ENCODE measurements at places on chromosomes 1 and 21.
A peak's percentile ranks its signal among the peaks of the same experiment; 100 is the strongest.

- DNase-seq: no peak
These were observed 122.3 kb downstream of the TNFSF18 start for GRCh38 chr1:172928412-172928811.

DNA sequence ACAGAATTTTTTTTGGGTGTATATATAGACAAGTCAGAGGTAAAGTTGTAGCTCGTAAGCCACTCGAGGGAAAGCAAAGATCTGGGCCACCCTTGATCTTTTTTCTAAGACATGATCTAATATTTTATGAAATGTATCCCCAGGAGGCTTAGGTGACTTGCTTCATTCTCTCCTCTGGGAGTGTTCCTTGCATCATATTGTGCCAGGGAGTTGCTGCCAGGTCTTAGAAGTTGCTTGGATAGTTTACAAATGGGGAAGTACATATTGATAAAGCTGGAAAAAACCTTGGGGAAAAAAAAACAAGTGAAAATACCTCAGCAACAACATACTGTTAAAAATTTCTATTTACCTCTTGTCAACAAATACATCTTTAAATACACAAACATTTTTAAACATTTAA, 110.9 kb upstream of the CYYR1 start:
- DNase-seq: no peak

GRCh38 chr1:184457500-184457899, 70.7 kb downstream of the C1orf21 start:
- DNase-seq: peak; percentile 19

- no peak for DNase-seq
These were observed 675.0 kb downstream of the KIF26B start for GRCh38 chr1:245829826-245830225.

GRCh38 chr1:1324084-1324523, 356 bp downstream of the INTS11 start:
- no peak for DNase-seq

DNA sequence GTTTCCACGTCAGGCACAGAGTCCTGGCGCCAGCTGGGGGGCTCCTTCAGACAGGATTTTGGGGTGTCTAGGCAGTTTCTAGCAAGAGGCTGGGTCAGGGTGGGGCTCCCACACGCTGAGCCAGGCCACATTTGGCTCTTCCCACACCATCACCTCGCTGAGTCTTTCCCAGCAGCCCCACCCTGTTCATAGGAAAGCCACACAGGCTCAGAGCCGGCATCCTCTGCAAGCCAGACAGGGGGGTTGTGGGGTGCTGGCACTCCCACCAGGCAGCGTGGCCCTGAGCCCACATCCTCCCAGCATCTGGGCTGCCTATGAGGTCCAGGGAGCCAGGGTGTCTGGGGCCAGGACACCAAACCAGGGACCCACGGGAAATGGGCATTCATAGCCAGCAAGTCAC, 2.8 kb upstream of the GPR153 start:
- no peak for DNase-seq

DNA sequence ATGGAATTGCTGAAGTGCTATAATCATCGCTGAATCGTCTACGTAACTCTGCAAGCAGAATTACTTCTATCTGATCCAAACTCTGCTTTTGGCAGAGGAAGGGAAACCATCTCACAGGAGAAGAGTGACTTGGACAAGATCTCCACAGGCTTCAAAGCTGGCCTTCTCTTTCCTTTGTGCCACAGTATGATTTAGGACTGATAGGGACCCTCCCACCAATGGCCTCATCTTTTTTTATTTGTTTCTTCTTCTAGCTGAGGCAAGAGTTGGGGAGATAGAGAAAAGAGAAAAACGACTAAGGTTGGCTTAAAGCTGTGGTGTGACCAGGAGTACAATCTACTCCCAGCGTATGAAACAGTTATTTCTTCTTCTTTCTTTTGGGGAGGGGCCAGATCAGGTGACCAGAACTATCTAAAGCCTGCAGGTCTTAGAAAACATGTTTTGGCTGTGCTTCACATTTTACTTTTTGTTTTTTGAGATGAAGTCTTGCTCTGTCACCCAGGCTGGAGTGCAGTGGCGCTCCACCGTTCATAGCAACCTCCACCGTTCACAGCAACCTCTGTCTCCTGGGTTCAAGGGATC, 35.0 kb downstream of the ZNF496 start:
- no peak for DNase-seq

GRCh38 chr1:44985747-44986359, 542 bp downstream of the EIF2B3 start:
- DNase-seq: no peak

DNA sequence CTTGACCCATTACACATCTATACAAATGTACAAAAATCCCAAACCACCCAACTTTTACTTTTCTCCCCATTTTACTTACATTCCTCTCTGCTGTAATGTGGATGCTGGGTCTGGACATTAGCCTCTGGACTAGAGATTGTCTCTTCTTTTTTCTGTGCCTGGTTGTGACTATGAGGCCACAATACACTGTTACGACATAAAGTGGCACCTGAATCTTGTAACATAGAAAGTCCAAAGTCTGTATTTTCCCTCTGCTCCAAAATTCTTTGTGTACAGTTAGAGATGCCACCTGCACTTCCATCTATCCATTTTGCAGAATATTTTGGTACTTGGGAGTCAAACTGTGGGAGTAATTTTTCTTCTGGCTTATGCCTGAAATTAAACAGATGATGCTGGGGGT, 22.7 kb downstream of the C21orf91 start:
- no peak for DNase-seq

GRCh38 chr1:209634005-209634737, 18.1 kb downstream of the LAMB3 start:
- no peak for DNase-seq

GRCh38 chr1:151846686-151847237, 6.8 kb downstream of the THEM5 start:
- no peak for DNase-seq

DNA sequence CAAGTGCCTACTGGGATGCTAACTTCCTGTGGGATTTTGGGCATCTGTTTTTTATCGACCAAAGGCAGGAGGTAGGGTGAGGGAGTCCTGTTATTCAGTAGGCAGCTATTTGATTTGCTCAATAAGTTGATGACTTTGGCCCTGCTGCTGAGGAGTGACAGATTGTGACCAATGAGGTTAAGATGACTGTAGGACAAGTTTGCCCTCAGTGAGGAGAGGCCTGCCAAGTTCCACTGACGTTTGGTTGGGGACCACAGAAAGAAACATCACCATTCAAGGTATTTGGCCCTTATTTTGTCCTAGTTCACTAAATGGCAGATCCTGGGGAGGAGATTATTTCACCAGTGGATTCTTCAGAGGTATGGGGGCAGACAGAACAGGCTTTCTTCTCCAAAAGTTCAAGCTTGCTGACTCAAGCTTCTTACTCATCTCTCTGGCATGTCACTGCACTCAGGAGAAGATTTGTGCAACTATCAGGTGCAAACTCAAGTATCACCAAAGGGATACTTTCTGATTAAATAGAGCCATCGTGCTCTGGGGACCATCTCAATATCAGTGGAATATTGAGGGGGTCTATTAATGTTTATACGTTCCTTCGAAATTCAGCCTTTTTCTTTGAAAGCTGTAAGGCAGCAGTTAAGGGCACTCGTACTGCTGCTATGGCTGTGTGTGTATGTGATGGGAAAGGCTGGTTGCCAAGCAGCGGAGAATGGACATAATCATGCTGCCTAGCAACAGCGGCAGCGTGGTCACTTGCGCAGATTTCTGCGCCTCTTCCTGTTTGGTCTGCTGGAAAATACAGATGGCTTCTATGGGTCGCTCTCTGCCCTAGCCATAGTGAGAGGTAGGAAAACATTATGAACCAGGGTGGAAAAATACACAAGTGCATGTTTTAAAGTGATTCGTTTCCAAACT, 78.7 kb downstream of the PBX1 start:
- no peak for DNase-seq

GRCh38 chr1:181417915-181418314, 65.4 kb upstream of the CACNA1E start:
- DNase-seq: no peak

DNA sequence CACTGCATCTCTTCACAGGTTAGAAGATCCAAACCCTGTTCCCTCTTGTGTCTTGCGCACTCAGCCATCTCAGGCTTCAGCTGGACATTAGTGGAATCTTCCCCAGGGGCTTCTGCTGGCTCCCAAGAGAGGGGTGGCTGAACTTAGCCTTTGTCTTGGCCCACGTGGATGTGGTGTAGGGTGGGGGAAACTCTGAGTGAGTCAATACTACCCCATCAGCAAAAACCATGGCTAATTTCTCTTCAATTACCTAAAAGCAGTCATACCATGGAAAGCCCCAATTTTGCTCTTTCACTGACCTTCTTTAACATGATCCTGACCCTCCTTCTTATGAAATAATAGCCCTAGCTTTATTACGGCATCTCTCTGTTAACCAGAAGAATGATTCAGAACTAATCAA, 72.5 kb upstream of the RAB3GAP2 start:
- DNase-seq: peak; percentile 4

DNA sequence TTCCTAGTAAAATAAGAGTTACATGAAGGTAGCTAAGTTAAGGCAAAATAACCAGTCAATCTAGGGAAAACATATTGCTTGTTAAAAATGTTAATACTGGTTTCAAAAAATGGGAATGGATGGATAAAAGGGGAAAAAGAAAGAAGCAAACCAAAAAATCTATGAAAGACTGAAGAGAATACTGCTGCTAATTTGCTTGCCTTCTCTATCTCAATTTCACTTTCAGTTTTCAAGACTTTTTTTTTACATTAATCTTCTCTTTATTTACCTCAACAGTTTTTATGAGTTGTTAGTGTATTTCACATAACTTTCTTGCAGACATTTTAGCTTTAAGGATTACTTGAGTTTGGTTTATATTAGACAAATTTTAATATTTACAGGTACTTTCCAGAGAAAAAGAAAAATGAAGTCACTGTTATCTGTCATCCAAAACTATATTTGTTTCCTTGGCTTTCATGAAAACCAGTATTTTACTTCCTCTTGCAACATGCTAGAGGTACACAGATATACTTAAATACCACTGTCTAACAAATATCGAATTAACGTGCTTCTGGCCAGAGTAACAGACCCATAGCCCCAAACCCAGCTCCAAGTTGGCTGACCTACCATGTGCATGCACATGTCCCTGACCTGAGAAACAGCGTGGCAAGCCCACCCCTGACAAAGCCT, 70.7 kb downstream of the COL24A1 start:
- DNase-seq: no peak

GRCh38 chr1:96039910-96040309, 681.7 kb upstream of the PTBP2 start:
- DNase-seq: no peak

GRCh38 chr1:91600431-91601337, 100.0 kb downstream of the CDC7 start:
- DNase-seq: no peak

DNA sequence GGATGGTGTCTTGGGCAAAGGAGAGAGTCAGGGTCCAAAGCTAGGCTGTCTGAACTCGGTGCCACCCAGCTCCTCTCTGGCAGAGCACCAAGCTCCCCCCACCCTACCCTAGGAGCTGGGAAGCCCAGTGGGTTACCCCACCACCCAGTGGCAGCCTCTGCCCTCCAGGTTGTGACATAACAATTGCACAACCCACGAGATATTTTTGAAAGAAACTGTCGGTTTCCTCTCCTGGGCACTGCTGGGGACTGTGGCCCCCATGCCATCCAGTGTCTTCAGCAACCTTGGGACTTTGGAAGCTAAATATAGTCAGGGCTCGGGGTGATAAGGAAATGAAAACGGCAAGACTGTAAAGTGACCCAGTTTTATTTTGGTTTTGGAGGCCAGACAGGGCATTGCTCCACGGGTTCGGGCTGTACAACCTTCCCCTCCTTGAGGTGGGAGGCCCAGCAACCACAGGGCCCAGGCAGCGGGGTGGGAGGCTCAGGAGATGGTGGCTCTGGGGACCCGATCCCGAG, 1.4 kb downstream of the CITED4 start:
- peak; percentile 62 for DNase-seq

DNA sequence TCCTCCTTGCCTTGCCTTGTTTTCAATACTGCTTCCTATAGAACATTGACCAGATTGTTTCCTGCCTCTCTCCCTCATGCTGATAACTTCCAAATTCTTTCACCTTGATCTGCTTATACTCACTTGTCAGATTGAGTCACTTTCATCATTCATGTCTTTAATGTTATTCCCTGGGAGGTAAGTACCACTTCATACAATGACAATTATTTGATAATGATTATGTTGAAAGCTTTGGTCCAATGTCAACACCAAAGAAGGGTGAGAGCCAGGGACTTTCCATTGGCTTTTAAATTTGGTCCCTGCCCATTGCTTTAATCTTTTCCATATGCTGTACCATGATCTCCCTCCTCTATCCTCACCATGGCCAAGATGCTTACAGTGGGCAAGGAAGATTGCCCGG, 137.4 kb downstream of the SYT2 start:
- no peak for DNase-seq

- no peak for DNase-seq
These were observed 175.6 kb upstream of the ESRRG start for GRCh38 chr1:216898801-216899200.

GRCh38 chr1:39116860-39117728, 87.4 kb upstream of the MACF1 start:
- no peak for DNase-seq

DNA sequence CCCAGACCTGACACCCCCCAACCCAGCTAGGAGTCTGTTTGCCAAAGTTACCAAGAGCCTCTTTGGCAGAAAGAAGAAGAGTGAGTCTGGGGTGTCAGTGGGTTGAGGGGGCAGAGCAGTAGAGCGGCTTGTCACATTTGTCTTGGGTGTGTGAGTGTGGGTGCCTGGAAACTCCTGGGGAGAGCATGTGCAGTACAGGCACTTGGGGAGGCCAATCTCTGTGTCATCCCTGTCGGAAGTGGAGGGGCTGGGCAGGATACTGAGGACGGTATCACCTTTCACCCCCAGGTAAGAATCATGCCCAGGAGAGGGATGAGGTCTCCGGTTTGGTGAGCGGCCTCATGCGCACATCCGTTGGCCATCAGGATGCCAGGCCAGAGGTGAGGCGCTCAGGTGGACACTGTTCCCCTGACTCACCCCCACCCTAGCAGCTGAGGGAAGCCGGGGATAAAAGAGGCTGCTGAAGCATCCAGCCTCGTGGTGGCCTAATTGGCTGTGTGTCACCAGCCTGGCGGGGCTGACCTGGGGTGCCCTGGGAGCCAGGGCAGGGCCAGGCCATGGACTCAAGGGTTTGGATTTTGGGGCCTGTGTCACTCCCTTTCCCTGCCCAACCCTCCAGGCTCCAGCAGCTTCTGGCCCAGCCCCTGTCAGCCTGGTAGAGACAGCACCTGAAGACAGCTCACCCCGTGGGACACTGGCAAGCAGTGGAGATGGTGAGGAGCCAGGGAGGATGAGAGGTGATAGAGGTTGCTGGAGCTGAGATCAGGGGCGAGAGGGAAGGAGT, 3.3 kb downstream of the PLK3 start:
- DNase-seq: no peak

- no peak for DNase-seq
These were observed 83.4 kb upstream of the FMN2 start for GRCh38 chr1:240008298-240008697.

GRCh38 chr1:55524006-55524405, 308.8 kb upstream of the USP24 start:
- DNase-seq: no peak

DNA sequence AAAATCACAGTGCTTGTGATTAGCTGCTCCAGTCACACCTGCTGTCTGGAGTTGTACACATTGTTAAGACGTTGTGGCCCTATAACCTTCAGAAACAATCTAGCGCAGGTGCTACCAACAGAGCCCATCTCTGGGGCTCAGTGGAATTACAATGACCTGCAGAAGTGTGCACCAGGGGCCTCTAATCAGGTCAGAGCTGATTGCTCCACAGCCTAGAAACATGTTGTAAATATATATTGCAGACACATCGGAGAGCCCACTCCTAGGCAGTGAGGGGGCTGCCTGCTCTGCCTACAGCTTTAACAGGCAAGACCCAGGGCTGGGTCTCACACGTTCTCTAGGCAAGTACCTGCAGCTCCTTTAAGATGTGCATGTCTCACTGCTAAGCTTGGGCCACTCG, 302.0 kb downstream of the SIPA1L2 start:
- no peak for DNase-seq
